Left ventricle myocardium superior (tissue), 1 donor: ENCODE measurements at places on chromosomes 5 and 9. TPM values are rescaled to one million over a fixed set of nuclear protein-coding genes. Genes with fewer than 3 reads are reported as not detected.

DNA sequence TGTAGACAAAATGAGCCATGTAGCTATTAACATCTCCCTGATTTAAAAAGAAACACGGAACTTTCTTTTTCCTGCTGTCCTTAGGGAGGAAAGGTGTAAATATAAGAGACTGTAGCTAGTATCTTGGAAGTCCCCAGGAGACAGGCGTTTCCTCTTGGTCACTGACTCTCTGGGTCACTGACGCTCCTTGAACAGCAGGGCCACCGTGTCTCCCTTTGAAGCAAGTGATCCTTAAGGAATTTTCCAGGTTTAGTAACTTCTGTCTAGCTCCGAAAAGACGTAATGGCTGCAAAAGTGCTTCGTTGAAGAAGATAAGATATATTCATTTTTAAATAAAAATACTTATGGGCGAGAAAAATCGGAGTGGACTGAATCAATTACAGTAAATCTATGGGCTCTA is 745 bp upstream of the CLTA start:
- no peak for DNase-seq

DNA sequence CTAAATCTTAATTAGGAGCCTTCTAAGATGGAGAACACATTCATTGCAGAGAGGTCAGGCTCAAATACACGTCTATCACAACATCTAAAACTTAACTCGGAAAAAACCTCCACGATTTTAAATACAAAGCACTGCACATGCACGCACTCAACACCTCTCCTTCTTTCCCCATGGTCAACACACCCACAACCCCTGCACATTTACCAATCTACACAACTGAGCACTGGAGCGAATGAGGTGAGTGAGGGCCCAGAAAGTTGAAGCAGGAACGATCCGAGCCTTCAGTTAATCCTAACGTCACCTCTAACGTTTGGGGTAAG is 278 bp upstream of the NIPSNAP3A start:
- no peak for DNase-seq

- no peak for DNase-seq
Observed at GRCh38 chr5:178551059-178551458, 39.1 kb downstream of the COL23A1 start.

- DNase-seq = no peak
Observed at GRCh38 chr5:112935675-112936074, 13.6 kb upstream of the REEP5 start.

DNA sequence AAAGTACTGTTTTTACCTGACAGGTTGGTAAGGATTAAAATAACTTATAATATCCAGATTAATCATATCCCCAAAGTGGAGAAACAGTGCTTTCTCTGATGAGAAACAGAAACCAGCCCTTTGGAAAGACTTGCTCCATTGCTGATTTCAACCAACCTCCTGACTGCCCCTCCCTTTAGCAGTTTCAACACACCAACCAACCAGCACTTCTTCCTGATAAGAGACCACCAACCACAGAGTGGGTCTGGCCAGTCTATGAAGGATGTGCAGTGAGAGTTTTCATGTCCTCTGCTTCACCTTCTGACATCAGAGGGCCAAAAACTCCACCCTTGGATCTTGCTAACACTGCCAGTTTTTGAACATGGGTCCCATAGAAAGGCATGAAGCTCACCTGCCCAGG is 28.1 kb downstream of the RIGI start:
- DNase-seq = no peak

DNA sequence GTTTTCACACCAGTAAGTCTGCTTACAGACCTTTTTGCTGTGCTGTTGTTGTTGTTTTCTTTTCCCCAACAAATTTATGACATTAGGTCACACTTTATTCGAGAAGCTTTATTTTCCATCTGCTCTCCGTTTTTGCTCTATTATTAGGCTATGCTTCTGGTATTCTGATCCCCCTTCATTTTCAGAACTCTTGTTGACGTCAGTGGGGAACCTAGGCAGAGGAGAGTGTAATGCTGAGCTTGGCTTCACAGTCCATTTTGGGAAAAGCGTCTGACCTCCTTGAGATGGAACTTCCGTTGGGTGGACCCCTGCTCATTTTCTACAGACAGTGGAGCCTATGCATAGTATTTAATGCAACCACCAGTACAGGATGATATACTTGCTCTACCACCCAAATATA is 387.9 kb upstream of the MEF2C start:
- DNase-seq = no peak

DNA sequence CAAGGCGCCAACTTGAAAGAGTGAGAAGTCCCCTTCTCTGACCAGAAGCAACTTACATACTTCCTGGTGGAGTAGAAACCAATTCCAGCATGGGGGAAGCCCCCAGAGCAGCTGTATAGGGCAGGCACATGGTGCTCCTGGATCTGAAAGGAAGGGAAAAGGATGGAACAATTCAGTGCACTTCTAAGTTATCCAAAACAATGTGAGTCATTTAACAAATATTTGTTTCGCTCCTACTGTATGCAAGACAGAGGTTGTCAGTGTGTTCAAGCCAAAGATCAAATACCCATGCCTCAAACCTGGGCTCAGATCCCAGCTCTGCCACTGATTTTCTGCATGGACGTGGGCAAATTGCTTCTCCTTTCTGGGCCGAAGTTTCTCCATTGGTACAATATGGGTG is 67.1 kb downstream of the LHX2 start:
- DNase-seq = no peak

DNA sequence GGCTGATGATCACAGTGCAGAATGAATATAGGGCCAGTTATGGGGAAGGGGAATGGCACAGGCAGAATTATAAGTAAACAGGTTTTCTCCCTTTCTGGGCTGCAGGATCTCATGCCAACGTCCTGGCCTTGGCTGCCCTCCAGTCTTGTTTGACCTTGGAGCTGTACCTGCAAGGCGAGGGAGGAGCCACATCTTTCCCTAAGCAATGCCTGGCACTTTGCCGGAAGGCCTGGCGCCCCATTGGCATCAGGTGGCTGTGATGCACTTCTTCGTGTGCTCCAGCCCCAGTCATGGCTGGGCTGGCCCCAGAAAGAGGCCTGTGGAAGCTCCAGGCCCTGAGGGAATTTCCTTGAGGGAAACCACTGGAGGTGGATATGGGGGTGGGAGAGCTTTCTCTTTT is 16.7 kb upstream of the IQGAP2 start:
- DNase-seq = no peak

GRCh38 chr5:32259033-32259432 is 53.7 kb downstream of the MTMR12 start:
- no peak for DNase-seq

The SYK gene
- 5.1 TPM for total RNA-seq

The HSPA4 gene
- 74.3 TPM for total RNA-seq

The TEX48 gene
- not detected for total RNA-seq

The ACTL7A gene
- total RNA-seq = not detected

The SURF2 gene
- 14.5 TPM for total RNA-seq

The C5 gene
- 0.69 TPM for total RNA-seq

The RALGDS gene
- 33.1 TPM for total RNA-seq

The MELK gene
- total RNA-seq = 0.64 TPM
